ENCODE measurements at places on chromosomes 2 and 18. TPM values are rescaled to one million over a fixed set of nuclear protein-coding genes. Genes with fewer than 3 reads are reported as not detected.

The GNLY gene
- polyA plus RNA-seq = 64.8 TPM

The TSGA10 gene
- 19.7 TPM for polyA plus RNA-seq

The AGXT gene
- not detected for polyA plus RNA-seq

The TUBB8B gene
- polyA plus RNA-seq = 0.38 TPM

The ATP6V1B1 gene
- not detected for polyA plus RNA-seq

The COL6A3 gene
- polyA plus RNA-seq = not detected

The POU3F3 gene
- not detected for polyA plus RNA-seq

The B3GNT7 gene
- polyA plus RNA-seq = 3.3 TPM

The PTGR3 gene
- polyA plus RNA-seq = 20.7 TPM

The ZC3H8 gene
- polyA plus RNA-seq = 18.3 TPM

The CXCR1 gene
- 0.35 TPM for polyA plus RNA-seq

The DYNAP gene
- polyA plus RNA-seq = not detected

The ITPRIPL1 gene
- 4.4 TPM for polyA plus RNA-seq

The ANKRD53 gene
- not detected for polyA plus RNA-seq

The LRATD1 gene
- polyA plus RNA-seq = not detected

The DCC gene
- polyA plus RNA-seq = not detected

The MC5R gene
- not detected for polyA plus RNA-seq

The MOCOS gene
- 0.13 TPM for polyA plus RNA-seq

The SKOR2 gene
- polyA plus RNA-seq = not detected

The PAX3 gene
- not detected for polyA plus RNA-seq

The SERPINB2 gene
- not detected for polyA plus RNA-seq

The PNKD gene
- 126 TPM for polyA plus RNA-seq

The CAPG gene
- polyA plus RNA-seq = 542 TPM

The CNDP1 gene
- not detected for polyA plus RNA-seq

The FN1 gene
- 0.90 TPM for polyA plus RNA-seq

The APCDD1 gene
- not detected for polyA plus RNA-seq

The TMEM178A gene
- not detected for polyA plus RNA-seq

The NEU4 gene
- polyA plus RNA-seq = not detected

The LAPTM4A gene
- polyA plus RNA-seq = 185 TPM

The DSC3 gene
- not detected for polyA plus RNA-seq

The INHBB gene
- polyA plus RNA-seq = not detected

The IL37 gene
- not detected for polyA plus RNA-seq

The TFPI gene
- polyA plus RNA-seq = 0.09 TPM

The TMEM247 gene
- polyA plus RNA-seq = not detected

The FASTKD2 gene
- 20.2 TPM for polyA plus RNA-seq

The ANKRD36 gene
- polyA plus RNA-seq = 9.4 TPM

The OXER1 gene
- polyA plus RNA-seq = 0.63 TPM

The WNT6 gene
- polyA plus RNA-seq = 0.86 TPM

The TUBA4A gene
- polyA plus RNA-seq = 229 TPM

The BOLL gene
- not detected for polyA plus RNA-seq

The POTEJ gene
- polyA plus RNA-seq = not detected

The ESPNL gene
- polyA plus RNA-seq = 5.5 TPM

The IGFBP2 gene
- not detected for polyA plus RNA-seq

The HRH4 gene
- polyA plus RNA-seq = not detected

The SERPINB13 gene
- not detected for polyA plus RNA-seq

The MEX3C gene
- polyA plus RNA-seq = 4.8 TPM

The MYL12B gene
- polyA plus RNA-seq = 637 TPM

The RNU2-63P gene
- polyA plus RNA-seq = not detected

The CD226 gene
- polyA plus RNA-seq = 3.8 TPM

The EFR3B gene
- 0.04 TPM for polyA plus RNA-seq

The HOXD8 gene
- polyA plus RNA-seq = not detected

The SNTG2 gene
- polyA plus RNA-seq = not detected

The HJURP gene
- polyA plus RNA-seq = not detected

The HSPE1 gene
- 149 TPM for polyA plus RNA-seq

The LHCGR gene
- not detected for polyA plus RNA-seq

The HNMT gene
- polyA plus RNA-seq = not detected
